ENCODE measurements at places on chromosomes 12 and 14.

- DNase-seq: no peak
Measured at GRCh38 chr14:38950676-38951075, 152.4 kb downstream of the SEC23A start.

DNA sequence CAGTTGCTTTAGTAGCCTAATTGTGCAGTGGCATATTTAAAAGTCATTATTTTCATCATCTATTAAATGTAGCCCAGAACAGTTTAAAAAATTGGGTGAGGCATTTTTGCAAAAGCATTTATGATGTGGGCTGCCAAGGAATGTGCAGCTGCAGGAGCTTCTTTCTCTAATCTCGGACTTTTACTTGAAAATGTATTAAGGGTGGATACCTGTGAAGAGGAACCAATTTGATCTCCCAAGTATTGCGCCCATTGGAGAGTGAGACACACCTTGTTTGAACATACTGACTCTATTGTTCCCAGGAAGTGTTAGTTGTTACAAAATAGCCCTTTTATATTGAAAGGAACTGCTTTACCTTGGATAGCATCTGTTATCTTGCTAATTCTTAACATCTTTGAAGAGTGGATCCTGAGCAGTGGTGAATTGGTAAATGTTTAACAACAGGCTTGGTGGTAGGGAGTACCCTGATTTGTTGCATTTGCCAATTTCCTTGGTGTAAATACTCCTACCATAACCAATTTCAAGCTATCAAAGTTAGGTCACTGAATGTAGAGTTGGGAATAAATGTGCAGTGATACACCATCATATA is 42.5 kb upstream of the HMGA2 start:
- no peak for DNase-seq

GRCh38 chr14:29274890-29275596 is 508.5 kb downstream of the FOXG1 start:
- no peak for DNase-seq

DNA sequence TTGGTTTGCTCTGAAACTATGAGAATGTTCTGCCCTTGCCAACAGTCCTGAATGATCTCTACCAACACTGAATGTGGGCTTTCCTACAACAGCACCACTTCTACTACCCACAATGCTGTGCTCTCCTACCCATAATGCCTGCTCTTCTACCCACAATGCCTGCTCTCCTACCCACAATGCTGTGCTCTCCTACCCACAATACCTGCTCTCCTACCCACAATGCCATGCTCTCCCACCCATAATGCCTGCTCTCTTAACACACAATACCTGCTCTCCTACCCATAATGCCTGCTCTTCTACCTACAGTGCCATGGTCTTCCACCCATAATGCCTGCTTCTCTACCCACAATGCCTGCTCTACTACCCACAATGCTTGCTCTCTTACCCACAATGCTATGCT is 92.3 kb downstream of the KCNK13 start:
- no peak for DNase-seq

DNA sequence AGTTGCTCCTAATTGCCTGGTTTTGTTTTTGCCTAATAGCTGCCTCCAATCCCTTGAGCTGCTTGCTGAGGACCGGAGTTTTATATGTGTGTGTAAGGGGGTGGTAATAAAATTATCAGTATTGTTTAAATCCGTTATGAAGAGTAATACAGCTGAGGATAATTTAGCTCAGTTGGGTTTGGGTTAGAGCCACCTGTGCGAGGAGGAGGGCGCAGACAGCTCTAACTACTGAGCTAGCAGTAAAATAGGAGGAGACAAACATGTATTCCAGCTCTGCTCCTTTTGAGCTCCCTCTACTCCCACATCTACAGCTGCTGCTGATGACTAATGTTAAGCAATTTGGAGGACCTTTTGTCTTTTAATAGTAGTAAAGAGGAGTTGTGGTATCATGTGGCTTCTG is 61.5 kb downstream of the SPATS2 start:
- DNase-seq: no peak

GRCh38 chr12:41967668-41968500 is 176.8 kb downstream of the GXYLT1 start:
- no peak for DNase-seq

- no peak for DNase-seq
Measured at GRCh38 chr12:59973515-59973914, 377.7 kb downstream of the SLC16A7 start.

DNA sequence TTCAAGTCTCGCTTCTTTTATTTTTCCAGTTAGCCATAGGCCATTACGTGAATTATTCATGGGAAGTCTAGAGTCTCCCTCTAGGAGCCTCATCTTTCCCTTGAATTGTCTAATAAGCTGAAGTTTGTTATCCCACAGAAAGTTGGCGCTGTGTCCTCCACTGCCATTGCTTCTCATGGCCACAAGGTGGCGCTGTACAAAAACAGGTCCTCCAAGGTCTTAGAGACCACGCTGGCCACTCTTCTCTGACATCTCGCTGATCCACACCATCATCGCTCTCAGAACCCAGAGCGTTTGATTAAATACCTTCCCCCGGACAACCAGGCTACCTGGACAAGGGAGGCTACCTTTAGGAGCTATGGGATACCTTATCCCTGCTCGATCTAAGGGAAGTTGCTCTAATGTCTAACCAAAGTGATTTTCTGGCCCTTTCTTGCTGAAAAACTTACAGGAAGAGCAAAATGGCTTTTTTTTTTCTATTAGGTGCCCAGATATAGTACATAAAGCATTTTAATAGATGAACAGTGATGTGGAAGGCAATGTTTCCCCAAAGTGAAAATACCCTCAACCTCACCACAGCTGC is 110.0 kb downstream of the CCDC60 start:
- DNase-seq: no peak

DNA sequence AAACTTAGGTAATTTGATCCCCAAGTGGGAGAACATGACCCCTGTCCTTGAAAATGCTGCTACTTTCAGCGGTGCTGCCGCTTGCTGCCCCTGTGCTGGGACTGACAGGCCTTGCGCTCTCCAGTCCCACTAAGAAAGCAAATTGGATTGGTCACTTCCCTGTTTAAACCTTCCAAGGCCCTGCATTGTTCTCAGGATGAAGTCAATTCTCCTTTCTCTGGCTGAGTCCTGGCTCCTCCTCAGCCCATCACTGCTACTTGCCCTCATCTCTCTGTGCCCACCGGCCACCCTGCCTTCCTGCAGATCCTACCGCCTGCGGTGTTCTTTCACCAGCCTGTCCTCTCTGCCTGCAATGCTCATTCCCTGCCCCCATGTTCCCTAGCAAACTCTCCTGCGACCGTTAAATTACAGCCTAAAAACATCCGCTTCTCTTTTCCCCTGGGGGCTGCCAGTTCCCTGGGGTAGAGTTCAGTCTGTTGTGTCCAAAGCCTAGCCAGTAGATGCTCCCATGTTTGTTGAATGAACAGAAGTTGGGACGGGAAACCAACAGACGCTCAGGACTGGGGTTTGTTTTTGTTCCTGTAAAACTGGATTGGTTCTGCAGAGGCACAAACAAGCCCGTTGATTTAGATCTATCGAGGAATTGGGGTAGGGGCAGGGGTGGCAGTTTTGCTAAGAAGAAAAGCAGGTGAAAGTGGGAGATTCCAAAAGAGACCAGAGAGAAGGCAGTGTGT is 127.3 kb upstream of the HIF1A start:
- no peak for DNase-seq

- DNase-seq: no peak
Measured at GRCh38 chr12:103431950-103432349, 63.8 kb downstream of the C12orf42 start.

GRCh38 chr12:21774358-21775132 is at the start of gene KCNJ8:
TSS of gene KCNJ8 (minus strand) at chr12:21774706. CDS start at chr12:21773616, 1,090 bp downstream.
- DNase-seq: no peak

DNA sequence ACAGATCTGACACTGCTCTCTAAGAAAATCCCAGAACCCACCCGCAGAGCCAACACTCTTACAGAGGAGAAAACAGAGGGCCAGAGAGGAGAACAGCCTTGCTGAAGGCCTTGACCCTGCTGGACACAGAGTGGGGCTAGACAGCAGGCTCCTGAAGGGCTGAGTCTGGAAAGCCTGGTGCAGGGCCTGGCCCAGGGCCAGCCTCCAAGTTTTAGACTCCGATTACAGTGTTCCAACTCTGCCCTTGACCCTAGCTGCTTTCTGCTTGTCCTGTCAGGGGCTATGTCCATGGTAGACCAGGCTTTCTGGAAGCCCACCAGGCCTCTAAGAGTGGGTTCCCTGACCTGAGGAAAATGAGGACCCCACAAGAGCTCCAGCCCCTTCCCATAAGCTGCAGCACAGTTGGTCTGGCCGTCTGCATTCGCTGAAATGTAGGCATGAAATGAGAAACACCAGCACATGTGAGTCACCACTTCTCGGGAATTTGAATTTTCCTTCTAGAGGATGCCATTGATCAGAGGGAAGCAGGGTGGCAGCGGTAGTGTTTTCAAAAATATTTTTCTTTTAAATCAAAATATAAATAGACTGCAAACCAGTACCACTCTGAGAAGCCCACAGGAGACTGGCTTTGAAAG is 154.4 kb downstream of the CALM1 start:
- no peak for DNase-seq

DNA sequence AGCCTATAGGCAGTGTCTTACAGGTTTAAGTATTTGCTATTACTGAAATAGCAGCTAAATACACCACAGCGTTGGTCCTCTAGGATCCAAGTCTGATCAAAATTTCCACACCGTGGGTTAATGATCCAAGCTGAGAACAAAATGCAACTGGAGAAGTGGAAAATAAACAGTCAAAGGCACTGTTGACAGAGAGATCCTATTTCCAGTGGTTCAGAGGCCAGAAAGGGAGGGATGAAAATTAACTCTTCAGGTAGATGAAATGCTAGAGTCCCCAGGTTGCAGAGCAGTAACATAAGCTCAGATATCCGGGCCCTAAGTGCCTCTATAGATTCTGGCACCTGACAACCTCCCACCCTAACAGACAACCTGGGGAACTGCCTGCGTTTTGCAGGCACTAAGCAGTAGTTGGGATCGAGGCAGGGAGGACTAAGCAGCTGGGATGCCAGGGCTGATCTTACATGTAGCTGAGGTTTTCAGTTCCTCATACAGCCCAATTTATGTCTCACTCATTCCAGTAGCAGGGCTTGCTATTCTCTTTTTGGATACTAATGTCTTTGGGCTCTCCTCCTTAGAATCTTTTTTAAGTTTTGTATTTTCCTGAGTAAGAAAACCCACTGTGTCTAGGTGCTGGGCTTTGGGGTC is 42.7 kb upstream of the CRACR2A start:
- no peak for DNase-seq

- DNase-seq: no peak
Measured at GRCh38 chr14:103260629-103261124, 73.4 kb upstream of the EIF5 start.

GRCh38 chr14:66982247-66982646 is 207.0 kb upstream of the GARIN2 start:
- DNase-seq: no peak

- no peak for DNase-seq
Measured at GRCh38 chr14:68297876-68298468, 478.4 kb downstream of the RAD51B start.

- no peak for DNase-seq
Measured at GRCh38 chr14:20503898-20504297, 1.4 kb upstream of the RNASE10 start.

- no peak for DNase-seq
Measured at GRCh38 chr14:68315081-68315480, 477.8 kb downstream of the ZFP36L1 start.

GRCh38 chr12:14905269-14906004 is 19.8 kb upstream of the MGP start:
- no peak for DNase-seq

- no peak for DNase-seq
Measured at GRCh38 chr12:115232455-115233156, 548.6 kb upstream of the TBX3 start.

DNA sequence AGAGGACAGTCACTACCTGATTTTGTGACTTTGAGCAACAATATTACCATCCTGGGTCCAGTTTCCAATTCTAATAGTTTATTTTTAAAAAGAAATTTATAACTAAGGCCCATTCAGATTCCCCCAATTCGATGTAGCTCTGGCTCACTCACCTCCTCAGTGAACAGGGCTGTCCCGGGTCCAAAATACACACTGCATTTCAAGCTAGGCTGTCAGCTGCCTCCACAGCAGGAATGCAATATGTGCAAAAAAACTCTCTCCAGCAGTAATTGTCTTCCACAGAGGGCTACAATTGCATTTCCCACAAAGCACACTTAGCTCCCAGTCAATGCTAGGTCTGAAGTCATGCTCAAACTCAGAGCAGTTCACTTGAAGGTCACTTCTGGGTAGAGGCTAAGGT is 39.3 kb upstream of the ZNF641 start:
- DNase-seq: no peak

Measured in brain pericyte (primary cell).